ENCODE measurements at places on chromosomes 5 and 9.

DNA sequence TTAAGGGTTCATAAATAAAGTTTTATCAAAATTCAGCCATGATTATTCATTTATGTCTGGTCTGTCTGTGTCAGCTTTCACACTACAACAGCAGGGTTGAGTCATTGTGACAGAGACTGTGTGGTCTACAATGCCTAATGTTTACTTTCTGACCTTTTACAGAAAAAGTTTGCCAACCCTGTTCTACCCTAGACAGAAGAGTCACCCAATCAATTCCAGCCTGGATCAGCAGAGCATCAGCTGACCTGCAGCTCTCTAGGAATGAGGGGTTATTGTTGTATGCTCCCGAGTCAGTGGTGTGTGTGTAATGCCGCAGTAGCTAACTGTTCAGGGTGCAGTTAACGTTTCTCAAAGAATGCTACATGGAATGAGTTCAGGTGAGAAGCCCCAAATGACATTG, 87.3 kb downstream of the HRH2 start:
- no peak for DNase-seq

- no peak for DNase-seq
These were observed 13.1 kb downstream of the DIAPH1 start for GRCh38 chr5:141605523-141606277.

- no peak for DNase-seq
These were observed 10.5 kb upstream of the ADGRV1 start for GRCh38 chr5:90548069-90548593.

GRCh38 chr5:59007460-59008063, 424.7 kb downstream of the RAB3C start:
- no peak for DNase-seq

DNA sequence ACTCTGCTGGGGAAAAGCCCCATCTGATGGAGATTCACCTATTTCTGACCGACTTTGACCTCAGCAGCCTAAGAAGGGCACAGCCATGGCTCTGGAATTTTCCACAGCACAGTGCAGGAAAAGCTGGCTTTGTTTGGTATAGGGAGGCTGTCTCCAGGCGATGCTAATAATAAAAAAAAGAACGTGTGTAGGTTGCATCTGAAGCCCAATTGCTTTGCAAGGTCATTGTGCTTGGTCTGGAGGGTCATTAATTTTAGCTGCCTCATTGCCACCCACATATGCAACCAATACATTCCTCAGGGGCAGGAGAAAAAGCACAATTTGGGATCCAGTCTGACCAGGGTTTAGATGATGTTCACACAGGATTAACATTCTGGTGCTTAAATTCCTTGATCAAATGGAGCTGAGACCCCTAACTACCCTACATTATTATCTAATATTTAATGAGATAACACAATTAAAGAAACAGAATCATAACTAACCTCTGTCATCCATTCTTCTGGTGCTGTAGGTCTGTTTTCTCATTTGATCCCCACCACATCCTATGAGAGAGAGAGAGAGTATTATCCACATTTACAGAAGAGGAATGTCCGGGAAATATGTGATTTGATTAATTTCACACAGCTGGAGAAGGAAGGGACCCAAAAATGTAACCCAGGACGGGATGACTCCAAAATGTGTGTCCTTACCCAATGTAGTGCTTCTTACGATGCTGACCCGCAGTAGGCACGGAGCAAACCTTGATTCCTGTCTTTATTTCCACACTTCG, 175.9 kb downstream of the RFK start:
- DNase-seq: no peak

- no peak for DNase-seq
These were observed 185.3 kb downstream of the SAXO1 start for GRCh38 chr9:18847576-18848275.

- DNase-seq: no peak
These were observed 31.3 kb upstream of the GRIA1 start for GRCh38 chr5:153459051-153459743.

GRCh38 chr5:50476549-50476948, 35.5 kb upstream of the EMB start:
- DNase-seq: no peak

- no peak for DNase-seq
These were observed 24.2 kb downstream of the SERINC5 start for GRCh38 chr5:80231693-80232092.

- no peak for DNase-seq
These were observed 466.9 kb upstream of the ARRDC3 start for GRCh38 chr5:91850031-91850430.

DNA sequence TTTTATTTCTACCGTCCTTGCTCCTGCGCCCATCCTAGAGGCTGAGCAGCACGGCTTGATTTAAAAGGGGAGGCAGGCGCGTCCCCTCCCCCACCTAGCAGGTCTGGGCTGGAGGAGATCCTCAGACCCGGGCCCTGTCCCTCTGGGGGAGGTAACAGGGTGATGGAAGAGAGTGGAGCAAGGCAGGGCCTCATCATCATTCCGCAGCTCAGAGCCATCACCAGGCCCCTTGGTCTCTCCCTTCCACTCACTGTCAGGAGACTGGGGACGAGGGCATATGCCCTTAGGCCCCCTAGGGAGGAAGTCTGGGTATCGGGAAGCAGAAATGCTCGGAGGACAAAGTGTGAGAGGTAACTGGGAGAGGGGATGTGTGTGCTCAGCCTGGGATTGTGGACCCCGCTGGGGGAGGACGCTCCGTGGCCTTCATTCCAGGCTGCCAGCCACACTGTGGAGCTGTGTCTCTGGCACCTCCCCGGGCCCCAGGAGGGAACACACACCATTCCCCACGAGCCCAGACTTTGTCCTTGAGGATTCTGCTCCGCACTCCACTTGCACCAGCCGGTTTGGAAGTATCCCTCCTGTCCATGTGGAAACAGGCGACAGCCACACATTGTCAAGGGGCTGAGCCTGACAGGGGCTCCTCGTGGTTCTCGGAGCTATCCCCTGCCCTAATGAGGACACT, 761 bp downstream of the REEP2 start:
- DNase-seq: no peak

Data from coronary artery (tissue), 2 donors.